ENCODE measurements at places on chromosomes 11 and 22.

GRCh38 chr11:4700436-4700820 lies 2.8 kb upstream of the OR51E2 start:
- no peak for DNase-seq

DNA sequence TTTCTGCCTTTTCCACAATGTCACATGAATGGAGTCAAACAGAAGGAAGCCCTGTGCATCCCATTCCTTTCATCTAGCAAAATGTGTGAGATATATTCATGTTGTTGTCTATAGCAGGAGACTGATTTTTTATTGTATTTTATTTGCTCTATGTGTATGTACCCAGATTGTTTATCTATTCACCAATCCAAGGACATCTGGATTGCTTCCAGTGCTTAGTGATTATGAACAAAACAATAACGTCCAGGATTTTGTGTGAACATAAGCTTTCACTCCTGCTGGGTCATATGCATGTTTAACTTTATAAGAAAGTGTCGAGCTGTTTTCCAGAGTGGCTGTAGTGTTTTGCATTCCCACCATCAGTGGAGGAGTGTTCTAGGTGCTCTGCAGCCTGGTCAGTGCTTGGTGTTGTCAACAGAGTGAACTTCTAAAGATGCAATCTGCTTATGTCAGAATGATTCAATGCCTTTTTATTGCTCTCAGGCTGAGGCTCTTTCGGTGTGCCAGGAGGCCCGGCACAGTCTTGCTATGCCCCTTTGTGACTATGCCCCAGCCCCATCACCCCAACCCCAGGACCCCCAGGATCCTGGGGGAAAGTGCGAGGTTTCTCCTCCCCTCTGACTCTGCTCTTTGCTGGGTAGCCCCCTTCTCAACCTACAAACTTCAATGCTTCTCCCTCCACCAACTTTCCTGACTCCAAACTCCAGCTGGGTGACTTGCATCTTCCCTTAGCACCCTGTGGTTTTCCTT lies 19.9 kb upstream of the SYT13 start:
- DNase-seq, result no peak

DNA sequence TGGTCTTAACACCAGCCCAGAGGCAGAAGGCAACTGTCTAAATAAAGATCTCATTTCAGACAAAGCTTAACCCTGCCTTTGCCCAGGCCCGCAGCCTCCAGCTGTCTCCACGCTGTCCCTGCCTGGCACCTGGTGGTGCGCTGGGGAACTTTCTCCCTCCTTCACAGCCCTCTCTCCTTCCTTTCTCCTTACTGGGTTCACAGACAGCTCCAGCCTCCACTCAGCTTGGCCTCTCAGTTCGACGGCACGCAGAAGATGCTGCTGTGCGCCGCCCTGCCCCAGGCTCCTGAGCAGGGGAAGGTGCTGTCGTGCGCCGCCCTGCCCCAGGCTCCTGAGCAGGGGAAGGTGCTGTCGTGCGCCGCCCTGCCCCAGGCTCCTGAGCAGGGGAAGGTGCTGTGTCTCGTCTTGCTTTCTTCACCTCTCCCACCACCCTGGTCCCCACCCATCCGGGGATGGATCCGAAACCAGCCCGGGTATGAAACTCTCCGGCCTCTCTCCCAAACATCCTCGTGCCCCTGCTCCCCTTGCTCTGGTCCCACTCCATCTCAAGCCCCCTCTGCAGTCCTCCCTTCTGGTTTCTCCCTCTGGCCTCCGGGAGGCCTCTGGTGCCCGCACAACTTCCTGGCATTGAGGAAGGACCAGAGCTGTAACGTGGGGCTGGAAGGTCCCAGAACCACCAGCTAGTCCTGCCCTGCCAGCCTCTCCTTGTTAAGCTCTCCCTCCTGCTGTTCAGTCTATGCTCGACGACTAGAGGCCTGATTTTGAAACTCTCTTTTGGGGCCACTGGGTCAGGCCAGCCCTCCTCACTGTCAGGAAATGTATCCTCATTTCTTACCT lies 22.9 kb upstream of the JAM3 start:
- DNase-seq, result peak; percentile 60

- no peak for DNase-seq
Measured at GRCh38 chr11:93732237-93732892, 8.9 kb downstream of the TAF1D start.

GRCh38 chr22:48371391-48371790 lies 1456.3 kb downstream of the BRD1 start:
- no peak for DNase-seq

DNA sequence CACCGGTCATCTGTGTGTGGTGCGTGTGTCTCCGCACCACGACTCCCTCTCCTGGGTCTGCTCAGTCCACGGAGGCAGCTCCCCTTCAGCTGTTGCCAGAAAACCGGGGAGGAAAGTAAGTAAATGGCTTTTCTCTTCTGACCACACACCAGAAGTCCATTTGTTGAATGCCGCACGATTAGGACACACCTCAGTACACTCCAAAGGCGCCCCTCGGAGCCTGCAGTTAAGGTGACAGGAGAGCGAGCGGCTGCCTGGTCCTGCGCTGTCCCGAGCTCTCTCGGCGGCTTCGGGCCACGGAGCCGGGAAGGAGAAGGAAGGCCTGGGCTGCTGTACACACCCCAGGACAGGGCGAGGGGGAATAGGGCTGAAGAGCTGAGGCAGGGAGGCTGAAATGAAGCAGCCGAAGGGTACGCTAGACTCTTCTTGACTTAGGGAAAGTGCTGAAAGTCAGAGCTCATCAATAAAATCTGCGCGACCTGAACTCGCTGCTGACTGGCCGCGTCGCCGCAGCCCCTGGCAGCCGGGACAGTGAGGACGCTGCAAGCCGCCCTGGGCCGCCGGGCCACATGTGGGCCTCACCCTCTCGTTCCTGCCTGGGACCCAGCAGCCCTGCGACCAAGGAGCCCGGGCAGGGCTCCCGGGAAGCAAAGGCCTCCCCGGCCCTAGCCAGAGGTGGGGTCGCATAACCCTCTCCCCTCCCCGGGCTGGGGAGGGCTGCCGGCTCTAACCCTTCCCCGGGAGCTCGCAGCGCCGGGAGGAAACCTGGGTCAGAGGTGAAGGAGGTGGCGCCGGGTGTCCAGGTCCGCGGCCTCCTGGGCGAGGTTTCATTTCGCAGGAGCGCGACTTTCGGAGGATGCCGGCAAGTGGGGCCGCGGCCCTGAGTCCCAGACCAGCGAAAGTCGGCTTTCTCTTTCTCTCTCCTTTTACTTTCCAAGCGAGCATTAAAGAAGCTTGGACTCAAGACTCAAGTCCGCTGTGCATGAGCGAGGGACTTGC lies 1.6 kb upstream of the PAX6 start:
- no peak for DNase-seq

DNA sequence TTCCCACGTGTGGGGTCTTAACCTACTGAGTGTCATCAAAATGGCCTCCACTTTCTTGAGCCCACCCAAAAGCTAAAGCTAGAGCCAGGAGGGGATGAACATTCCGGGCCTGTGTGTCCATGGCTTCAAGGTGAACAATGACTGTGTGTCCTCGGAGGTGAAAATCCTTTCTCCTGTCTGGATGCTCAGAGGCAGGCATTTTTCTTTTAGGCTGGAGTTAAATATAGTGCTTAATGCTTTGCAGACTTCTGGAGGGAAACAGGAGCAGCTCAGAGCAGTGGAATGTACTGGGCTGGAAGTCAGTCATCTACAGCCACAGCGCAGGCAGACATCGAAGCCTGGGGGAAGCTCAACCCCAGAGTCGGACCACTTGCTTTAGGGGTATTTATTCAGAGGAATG lies 68.6 kb upstream of the TMEM45B start:
- DNase-seq, result no peak

GRCh38 chr11:33266393-33267215 lies 9.4 kb downstream of the HIPK3 start:
- DNase-seq, result no peak

DNA sequence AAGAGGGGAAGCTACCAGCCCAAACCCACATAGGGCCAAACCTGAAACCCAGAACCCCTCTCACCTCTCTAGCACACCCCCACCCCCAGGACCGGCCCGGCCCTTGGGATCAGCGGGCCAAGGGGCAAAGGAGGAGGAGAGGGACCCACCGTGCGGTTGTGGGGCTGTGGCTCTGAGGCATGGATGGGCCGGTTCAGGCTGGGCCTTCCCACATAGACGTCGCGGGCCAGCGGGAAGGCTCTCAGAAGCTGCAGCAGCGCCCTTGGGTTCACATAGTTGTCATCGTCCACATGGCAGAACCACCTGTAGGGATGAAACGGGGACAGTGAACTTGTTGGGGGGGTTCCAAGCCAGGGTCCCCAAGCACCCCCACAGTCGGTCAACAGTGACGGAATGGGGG lies 7.0 kb downstream of the MFNG start:
- DNase-seq, result no peak

DNA sequence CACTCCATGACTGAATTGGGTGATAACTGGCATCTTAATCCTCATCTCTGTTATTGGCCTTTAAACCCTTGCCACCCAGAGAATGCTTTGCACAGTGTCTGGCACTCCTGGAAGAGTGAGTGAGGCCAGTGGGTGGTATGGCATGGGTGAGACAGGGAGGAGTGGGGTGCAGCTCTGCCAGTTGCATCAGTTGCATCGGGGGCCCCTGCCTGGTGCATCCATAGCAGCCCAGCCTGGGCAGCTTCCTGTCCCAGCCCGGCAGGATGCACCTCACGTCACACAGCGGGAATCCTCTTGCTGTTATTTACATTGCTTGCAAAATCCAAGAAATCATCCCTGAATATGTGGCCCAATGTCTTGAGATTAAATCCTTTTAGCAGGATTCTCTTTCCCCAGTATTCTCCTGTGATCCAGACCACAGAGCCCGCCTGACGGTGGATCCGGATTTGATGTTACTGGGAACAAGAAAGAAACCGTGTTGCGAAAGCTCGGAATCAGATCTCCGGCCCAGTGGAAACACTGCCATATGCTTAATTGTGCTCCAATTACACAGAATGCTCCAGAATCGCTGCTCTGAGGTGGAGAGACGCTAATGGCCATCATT lies 37.6 kb upstream of the MN1 start:
- DNase-seq, result no peak

GRCh38 chr11:50044647-50045046 lies 12.0 kb downstream of the OR4C45 start:
- no peak for DNase-seq

DNA sequence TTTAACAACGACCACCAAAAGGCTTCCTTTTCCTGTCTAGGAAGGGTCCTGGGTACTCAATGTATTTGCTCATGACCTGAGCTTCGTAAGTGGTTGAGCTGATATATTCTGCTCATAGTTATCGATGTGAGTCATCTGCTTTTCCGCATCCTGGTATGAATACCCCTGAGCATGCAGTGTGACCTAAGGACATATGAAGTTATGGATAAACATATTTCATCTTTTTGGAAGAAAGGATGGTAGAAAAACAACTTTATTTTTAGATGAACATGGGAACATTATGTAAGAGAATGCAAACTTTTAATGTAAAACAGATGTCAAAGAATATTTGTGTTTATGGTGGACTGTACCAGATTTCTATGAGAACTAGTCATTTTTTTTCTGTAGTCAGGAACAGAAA lies 28.4 kb downstream of the TRPC6 start:
- no peak for DNase-seq

DNA sequence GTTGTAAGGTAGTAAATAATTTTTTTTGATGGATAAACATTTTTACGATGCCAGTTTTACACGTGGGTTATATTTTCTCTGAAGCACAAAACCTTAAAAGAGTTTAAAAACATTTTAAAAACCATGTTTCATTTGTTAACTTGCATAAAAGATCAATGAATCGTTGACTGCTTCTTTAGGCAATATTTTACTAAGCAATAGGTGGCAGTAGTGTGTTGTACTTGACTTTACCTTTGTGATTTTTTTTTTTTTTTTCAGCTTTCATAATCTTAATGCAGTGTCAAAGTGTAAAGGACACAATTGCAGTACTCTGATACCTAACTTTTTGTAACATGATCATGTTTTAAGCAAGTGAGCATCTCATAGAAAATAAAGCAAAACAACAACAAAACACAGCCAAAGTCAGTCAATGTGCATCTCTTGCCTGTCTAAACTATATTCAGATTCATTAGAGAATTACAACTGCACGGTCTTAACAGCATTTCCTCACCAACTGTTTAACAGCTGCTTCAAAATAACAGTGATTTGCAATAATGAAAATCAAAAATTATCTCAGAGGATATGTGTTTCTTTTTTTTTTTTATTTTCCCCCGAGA lies 27.7 kb downstream of the DNAJC24 start:
- no peak for DNase-seq

DNA sequence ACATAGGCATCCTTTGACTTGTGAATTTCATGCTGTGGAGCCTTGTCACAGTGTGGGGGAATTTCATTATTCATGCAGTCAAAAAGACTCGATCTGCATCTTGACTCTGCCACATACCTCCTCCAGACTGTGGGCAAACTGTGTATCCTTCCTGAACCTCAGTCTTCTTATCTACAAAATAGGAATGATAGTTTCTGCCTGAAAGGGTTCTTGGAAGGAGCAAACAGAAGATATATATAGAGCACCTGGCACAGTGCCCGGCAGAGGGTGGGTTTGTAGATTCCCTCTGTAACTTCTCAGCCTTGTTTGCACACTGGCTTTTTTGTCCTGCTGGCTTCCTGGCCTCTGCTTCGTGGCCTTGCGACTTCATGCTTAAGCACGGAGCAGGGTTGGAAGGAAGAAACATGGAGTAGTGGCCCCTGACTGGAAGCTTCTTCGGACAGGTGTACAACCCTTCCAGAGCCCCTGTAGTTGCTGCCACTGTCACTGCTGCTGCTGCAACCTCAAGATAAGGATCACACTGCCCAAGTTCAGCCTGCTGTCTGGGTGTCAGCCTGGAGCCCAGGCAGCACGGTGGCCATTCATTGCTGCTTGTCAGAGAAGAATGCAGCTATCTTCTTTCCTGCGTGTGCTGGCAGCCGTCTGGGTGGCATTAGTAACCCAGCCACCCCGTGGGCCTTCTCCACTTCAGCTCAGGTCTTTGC lies 106.4 kb downstream of the MICAL2 start:
- DNase-seq, result no peak

DNA sequence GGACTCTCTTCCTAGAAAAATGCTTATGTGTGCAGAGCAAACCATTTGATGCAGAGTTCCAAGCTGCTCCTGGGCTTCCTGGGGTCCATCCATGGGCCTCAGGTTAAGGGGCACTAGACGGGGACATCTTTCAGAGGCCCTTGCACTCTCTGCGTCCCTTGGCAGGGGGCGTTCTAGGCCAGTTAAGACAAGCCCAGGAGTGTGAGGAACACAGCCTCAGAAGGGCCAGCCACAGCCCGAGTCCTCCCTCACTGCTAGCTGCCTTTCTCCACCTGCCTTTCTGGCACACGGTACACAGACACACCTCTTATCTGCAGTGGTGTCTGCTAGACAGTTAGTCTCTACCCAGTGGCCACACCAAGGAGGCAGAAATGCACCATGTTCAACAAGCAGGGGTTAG lies 18.0 kb upstream of the BID start:
- no peak for DNase-seq

DNA sequence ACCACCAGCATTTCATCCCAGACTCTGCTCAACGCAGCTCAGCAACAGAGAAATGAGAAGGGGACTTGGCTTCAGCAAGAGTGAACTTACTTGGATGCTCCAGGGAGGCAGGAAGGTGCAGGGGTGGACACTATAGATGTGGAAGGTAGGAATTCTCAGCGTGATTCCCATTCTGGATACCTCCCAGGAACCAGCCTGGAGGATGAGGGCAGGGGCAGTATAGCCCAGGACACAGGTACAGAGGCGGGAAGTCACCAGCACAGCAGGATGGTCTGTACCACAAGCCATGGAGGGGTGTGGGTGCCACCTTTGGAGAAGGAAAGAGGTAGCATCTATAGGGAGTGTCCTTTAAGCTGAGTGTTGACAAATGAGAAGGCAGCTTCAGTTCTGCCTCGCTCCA lies 1275.2 kb downstream of the TBC1D22A start:
- DNase-seq, result peak; percentile 74
